ENCODE measurements at places on chromosomes 2 and 18.

DNA sequence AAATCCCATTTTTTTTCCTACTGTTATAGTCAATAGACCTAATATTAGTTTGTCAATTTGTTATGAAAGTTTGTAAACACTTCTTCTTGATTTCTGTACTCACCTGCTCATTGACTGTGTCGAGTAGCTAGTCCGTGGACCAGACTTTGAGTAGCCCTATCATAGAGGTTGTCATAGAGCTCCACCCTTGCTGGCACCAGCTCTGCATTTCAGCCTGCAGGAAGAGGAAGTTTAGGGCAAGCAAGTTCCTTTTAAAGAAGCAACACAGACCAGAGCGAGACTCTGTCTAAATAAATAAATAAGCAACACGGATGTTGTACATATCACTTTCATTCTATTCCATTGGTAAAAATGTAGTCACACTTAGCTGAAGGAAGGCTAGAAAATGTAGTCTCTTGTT lies 74.0 kb downstream of the MCFD2 start:
- DNase-seq: no peak

GRCh38 chr2:155830351-155830750 lies 502.2 kb downstream of the NR4A2 start:
- no peak for DNase-seq

DNA sequence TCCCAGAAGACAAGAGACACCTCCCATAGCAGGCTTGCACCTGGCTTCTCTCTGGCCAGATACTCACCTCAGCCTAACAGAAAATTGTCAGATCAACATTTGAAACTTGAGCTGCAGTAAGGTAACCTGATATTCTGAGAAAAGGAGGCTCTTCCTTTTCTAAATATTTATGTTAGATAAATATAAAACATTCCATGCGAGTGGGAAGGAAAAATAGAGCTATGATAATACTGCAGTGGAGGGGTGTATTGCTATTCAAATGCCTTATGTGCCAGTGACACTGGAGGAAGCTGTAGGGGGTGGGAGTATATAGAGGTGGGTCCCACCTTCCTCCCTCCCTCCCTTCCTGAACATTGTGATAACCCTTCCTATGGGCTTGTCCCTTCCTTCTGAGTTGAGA lies 515.5 kb upstream of the CHAC2 start:
- DNase-seq: peak; percentile 63

GRCh38 chr2:97845818-97846217 lies 132.4 kb downstream of the ZAP70 start:
- no peak for DNase-seq

DNA sequence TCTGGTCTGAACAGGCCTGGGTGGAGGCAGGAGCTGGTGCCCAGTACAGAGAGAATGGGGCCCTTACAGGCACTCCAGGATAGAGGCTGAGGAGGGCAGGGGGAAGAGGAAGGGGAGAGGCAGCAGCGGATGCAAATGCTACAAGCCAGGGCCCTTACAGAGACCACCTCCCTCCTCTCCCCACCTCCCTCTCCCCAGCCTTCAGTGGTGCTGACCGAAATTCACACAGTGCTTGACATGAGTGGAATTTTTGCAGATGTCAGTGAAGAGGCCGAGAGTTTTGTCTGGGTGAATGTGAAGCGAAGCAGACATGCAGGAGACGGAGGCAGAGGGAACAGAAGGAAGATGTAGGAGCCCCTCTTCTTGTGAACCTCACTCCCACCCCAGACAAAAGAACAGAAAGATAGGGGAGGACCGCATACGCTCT lies 31.9 kb downstream of the CIB4 start:
- no peak for DNase-seq

DNA sequence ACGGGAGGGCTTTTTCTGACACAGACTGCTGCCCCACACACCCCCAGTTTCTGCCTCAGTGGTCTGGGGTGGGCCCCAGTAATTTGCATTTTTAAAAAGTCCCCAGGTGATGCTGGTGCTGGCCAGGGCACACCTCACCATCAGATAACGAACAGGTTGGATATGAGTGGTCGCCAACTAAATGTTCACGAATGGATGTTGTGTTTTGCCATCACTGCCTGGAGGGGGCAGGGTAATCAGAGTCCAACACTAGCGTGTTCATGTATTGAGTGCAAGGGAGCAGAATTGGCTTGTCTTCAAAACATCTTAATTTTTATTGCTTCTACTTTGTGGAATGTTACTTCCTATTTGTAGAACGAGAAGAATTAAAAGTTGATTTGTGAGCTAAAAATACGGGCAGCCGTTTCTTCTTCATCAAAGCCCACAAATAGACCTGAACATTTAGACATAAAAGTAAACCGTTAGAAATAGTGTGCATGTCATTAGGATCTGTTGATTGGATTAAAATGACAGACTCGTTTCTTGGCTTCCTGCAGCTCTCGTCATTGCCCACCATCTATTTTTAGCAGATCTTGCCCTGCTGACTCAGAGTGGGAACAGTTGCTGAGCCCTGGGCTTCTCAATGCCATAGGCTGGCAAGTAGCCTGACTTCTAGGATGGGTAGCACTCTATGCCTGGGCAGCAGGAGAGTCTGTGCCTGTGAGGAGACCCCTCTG lies 45.2 kb downstream of the NCK2 start:
- no peak for DNase-seq

- DNase-seq: no peak
These were observed 3.5 kb downstream of the PTMA start for GRCh38 chr2:231711677-231712450.

DNA sequence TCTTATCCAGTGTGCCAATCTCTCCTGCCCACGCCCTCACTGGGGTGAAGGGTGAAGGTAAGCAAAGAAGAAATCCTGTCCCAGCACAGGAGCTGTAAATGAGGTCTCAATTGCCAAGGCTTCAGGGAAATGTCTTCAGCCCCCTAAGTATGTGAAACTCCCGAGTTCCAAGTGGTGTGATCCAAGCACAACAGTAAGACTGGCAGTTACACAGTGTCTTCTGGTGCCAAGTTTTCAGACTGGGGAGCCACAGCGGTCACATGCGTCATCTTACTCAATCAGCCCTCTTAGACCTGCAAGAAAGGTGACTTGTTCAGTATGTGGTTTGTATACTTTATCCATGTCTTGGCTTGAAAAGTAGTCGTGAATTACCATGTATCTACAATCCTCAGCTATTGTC lies 55.0 kb upstream of the SPRED2 start:
- DNase-seq: no peak

GRCh38 chr2:151329998-151330397 lies 27.4 kb upstream of the TNFAIP6 start:
- DNase-seq: no peak

DNA sequence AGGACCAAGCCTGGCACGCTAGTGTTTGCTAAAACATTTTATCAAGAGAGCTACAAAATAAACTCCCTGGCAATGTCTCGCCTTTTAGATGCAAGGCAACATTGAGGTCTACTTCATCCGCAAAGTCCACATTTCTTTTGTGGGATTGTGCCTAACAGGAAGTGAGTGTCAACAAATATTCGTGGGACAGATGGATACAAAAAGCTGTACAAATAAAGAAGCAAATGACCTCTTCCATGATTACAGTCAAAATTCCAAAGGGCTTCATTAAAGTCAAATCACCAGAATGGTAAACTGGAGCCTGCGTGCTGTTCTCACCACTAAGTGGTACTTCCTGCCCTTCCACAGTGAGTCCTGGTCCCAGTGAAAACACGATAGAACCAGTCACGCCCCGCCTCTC lies 40.4 kb downstream of the L3MBTL4 start:
- no peak for DNase-seq

GRCh38 chr2:120749506-120750431 lies 14.1 kb downstream of the GLI2 start:
- peak; percentile 13 for DNase-seq

GRCh38 chr2:218006741-218007140 lies 3.9 kb upstream of the TNS1 start:
- DNase-seq: no peak

GRCh38 chr2:121005453-121005852 lies 269.8 kb downstream of the GLI2 start:
- DNase-seq: no peak

GRCh38 chr18:22932885-22933205 lies 283 bp upstream of the RBBP8 start:
- DNase-seq: no peak

DNA sequence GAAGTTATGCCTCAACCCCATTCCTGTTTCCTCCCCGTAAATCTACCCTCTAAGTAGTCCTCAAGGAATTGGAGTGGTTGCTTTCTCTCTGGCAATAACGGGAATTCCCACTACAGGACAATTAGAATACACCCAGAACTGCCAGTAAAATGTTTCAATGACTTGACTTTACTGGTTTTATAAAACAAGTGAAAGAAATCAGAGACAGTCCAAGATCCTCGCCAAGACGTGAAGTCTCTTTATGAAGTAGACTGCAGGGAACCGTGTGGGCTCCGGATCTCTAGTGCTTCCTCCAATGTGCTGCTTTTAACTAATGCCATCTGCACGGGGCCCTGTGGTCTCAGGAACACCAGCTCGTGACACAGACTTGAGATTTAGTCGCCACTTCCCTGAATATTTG lies 101.4 kb downstream of the CPO start:
- DNase-seq: no peak

DNA sequence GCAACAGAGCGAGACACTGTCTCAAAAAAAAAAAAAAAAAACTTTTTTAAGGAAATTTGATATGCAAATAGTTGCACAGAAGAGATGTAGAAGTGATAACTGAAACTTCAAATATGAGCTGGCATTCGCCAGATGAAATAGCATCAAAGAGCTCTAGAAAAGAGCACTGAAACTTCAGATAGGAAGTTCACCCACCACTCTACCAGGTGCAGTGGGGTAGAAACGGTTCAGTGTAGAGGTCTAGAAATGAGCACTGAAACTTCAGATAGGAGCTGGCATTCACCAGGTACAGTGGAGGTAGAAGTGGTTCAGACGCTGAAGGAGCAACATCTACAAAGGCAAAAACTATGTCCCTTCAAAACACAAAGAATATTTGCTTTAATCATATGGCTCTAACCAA lies 9.0 kb upstream of the ONECUT2 start:
- no peak for DNase-seq

- no peak for DNase-seq
These were observed 37.1 kb upstream of the ZCCHC2 start for GRCh38 chr18:62485684-62486083.

- DNase-seq: no peak
These were observed 1.3 kb downstream of the WDR35 start for GRCh38 chr2:19988600-19988999.

DNA sequence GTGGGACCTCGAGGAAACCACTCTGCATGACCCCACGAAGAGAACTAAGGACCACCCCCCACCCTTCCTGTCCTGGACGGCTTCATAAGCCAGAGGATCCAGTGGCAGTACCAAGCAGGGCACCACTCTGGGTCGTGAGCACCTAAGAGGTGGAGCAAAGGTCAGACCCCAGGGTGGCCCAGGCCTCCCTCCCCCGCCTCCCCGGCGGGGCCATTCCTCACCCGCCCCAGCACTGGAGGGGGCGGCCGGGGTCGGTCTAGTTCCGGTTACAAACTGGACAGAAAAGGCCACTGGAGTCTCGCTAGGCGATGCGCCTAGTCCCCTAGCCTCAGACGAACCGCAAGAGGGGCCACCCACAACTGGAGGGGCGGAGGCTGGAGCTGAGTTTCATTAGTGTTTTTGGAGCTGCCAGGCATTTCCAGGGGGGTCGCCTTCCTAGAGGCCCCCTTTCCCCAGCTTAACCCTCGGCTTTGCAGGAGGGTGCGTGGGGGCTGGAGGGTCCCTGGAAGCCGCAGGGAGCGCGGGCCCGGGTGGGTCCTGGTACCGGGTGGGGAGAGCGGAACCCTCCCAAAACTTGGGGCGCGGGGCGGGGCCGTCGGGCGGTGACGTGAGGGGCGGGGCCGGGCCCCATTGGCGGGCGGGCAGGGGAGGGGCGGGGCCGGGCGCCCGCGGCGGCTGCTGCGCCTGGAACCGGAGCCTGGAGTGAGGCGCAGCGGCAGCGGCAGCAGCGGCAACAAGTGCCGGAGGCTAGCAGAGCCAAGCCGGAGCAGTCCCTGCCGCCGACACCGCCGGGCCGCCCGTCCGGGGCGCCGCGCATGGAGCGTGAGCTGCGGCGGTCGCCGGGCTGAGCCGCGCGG lies at the start of gene B3GNT2:
B3GNT2 (plus strand) TSS at position 695 of the 857 bp plus-strand sequence. CDS start 26,106 bp downstream, outside the sequence.
- peak; percentile 66 for DNase-seq

DNA sequence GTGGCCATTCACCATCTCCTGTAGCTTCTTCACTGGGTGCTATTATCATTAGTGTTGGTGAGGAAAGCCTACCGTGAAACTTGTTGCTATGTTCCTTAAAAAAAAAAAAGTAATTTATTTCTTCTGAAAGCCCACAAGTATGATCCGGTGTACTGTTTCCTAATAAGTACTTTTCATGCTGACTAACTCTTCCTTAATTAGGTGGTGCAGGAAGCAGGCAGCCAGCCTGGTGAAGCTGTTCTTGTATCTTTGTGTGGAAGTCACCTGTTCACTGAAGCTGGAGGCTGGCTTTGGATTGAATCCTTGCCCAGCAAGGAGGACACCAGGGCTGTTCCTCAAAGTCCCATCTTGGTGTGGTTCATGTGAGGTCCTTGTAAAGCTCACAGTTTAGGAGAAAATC lies 321.7 kb upstream of the THSD7B start:
- no peak for DNase-seq

GRCh38 chr2:17752246-17752645 lies 1.4 kb downstream of the SMC6 start:
- DNase-seq: no peak

- DNase-seq: peak; percentile 89
These were observed 36.1 kb upstream of the GPD2 start for GRCh38 chr2:156399950-156400705.

All from NCI-H2171 treated with DMSO at 0.1 percent for 48 hours (cell line).